ENCODE measurements at places on chromosomes 3 and 15.

DNA sequence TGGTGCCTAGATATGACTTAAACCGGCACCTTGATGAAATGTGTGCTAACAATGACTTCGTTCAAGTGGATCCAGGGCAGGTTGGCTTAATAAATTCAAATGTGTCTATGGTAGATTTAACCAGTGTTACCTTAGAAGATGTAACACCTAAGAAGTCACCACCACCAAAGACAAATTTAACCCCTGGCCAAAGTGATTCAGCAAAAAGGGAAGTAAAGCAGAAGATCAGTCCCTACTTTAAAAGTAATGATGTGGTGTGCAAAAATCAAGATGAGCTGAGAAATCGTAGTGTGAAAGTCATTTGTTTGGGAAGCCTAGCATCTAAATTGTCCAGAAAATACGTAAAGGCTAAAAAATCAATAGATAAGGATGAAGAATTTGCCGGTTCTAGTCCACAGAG, 1.1 kb downstream of the FAN1 start:
- no peak for DNase-seq

GRCh38 chr3:60886518-60886917, 364.7 kb downstream of the FHIT start:
- no peak for DNase-seq

DNA sequence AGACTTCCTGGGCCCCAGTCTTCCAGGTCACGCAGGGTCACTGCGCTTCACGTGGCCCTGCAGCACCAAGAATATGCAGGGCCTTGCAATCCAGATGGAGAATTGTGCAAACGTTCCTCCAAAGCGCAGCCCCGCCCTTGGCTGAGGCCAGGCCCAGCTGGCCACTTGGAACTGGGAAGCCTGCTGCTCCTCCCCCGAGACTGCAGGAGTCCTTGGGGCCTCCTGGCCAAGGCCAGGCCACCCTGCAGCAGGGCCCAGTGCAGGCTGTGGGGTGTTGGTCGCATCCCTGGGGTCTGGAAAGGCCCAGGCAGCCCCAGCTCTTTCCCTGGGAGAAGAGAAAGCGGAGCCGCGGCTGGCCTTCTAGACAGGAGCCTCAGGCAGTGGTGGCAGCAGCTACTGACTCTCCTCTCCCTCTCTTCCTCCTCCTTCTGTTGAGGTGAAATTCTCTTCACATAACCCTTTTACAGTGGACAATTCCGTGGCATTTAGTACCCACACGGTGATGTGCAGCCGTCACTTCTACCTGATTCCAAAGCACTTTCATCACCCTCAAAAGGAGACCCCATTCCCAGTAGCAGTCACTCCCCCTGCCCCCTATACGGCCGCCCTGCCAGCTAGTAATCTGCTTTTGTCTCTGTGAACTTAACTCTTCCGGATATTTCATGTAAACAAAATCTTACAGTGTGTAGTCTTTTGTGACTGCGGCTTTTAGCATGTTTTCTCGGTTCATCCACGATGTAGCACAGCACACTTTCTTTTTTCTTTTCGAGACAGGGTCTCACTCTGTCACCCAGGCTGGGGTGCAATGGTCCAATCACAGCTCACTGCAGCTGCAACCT, 103.9 kb downstream of the TMEM266 start:
- DNase-seq, result peak; percentile 76

DNA sequence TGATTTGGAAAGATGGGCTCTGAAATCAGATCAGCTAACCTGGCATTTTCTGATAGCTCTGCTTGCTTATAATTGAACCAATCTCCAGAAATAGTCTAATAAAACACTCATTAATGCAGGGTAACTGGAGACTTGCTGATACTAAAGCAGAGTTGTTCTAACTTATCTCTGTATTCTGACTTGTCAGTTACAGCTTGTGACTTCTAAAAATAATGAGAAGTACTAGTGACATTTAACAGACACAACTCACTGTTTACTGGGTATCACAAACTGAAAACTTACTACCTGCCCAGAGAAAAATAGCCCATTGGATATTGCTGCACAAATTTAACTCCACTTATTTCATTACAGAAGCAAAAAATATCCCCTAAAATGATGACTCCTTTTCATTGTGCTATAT, 24.0 kb upstream of the TRPM7 start:
- no peak for DNase-seq

DNA sequence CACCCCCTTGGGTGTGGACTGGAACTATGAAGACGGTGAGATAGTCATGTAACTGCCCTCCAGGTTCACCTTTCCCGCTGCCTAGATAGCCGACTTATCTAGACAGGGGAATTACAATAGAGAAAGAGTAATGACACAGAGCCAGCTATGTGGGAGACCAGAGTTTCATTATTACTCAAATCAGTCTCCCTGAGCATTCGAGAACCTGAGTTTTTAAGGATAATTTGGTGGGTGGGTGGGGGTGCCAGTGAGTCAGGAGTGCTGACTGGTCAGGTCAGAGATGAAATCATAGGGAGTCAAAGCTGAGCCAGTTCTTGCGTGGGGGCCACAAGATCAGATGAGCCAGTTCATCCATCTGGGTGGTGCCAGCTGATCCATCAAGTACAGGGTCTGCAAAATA, 19.7 kb upstream of the DNAJC19 start:
- DNase-seq, result no peak

GRCh38 chr15:92266796-92267685, 126.6 kb upstream of the ST8SIA2 start:
- no peak for DNase-seq

DNA sequence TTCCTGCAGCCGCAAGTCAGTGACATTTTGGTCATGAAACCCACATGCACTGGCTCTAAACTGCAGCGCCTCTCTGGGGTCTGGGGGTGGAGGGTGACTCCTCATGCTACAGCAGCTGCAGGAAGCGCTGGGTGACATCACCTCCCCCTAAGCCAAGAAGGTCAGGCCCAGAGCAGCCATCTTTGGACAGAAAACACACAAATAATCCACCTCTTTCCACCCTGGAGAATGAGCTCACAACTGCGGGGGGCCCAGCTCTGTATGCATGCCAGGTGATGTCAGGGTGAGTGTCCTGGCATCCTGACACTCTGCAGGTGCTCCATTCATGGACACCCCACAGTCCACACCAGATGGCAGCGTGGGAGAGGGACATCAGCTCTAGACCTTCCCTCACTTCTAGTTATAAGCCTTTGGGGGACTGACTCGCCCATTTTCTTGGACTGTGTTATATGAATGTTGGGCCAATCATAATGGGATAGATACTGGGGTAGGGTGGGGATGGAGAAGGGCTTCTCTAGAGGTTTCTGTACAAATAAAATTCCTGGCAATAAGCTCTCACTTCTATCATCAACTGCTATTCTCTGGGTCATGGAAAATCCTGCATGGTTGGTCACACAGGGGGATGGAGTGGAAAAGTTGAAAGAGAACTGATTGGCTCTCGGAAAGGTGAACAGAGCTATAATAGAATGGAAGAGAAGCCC, 70.7 kb upstream of the THBS1 start:
- DNase-seq, result no peak

DNA sequence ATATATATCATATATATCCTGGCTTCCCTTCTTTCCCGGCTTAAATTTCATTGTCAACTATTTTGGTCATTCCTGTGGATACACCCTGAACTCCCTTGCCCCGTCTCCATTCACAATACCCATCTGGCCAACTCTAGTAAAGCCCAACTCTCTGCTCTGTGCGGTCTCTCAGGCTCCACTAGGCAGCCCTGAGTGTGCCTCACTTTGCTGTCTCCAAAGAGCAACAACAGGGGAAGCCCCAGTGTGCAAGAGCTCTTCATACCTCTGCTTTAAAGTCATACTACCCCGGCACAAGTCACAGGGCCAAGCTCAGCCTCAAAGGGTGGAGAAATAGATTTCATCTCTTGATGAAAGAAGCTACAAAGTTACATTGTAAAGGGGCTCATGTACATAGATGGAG, 18.9 kb upstream of the FEM1B start:
- peak; percentile 36 for DNase-seq

GRCh38 chr15:68429691-68430470, 2.1 kb downstream of the ITGA11 start:
- peak; percentile 52 for DNase-seq

DNA sequence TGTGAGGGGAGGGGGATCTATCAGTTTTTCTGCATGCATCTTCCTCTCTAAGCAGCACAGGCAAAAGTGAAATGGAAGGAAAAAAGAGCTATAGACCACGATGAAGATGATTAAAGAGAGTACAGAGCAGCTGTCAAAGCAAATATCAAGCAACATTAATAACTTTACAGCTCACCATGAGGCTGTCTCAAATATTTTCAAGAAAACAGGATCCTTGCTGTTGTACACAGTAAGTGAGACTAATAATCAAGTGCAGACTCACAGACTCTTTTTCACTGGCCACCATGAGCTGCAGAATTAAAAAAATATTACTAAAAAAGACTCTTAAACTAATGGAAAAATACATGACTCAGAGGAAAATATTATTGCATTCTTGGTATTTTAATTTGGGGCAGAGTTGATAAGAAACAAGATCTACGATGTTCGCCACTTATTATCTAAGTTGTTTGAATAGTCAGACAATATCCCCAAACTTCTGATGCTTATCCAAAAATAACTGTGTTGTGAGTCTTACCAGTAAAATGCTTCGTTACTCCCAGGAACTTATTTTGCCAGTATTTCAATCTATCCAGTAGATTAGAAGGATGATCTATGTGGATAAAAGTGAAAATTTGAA, 817.5 kb upstream of the ALCAM start:
- DNase-seq, result no peak

GRCh38 chr3:70061096-70061495, 61.6 kb downstream of the SAMMSON start:
- DNase-seq, result no peak

- no peak for DNase-seq
Measured at GRCh38 chr3:31707286-31707685, 174.6 kb downstream of the STT3B start.

DNA sequence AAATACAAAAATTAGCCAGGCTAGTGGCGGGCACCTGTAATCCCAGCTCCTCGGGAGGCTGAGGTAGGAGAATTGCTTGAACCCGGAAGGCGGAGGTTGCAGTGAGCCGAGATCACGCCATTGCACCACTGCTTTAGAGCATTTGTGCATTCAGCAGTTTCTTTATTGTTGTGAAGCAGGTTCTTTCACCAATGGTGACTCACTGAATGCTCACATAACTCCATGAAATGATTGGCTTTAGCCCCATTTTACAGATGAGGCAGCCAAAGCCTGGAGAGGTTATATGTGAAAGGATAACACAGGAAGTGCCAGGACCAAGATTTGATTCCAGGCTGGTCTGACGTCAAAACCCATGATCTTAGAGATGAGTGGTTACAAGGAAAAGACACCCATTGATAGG, 195.2 kb downstream of the SLCO3A1 start:
- DNase-seq, result no peak

- peak; percentile 65 for DNase-seq
Measured at GRCh38 chr15:57923306-57923705, 142.2 kb downstream of the ALDH1A2 start.

DNA sequence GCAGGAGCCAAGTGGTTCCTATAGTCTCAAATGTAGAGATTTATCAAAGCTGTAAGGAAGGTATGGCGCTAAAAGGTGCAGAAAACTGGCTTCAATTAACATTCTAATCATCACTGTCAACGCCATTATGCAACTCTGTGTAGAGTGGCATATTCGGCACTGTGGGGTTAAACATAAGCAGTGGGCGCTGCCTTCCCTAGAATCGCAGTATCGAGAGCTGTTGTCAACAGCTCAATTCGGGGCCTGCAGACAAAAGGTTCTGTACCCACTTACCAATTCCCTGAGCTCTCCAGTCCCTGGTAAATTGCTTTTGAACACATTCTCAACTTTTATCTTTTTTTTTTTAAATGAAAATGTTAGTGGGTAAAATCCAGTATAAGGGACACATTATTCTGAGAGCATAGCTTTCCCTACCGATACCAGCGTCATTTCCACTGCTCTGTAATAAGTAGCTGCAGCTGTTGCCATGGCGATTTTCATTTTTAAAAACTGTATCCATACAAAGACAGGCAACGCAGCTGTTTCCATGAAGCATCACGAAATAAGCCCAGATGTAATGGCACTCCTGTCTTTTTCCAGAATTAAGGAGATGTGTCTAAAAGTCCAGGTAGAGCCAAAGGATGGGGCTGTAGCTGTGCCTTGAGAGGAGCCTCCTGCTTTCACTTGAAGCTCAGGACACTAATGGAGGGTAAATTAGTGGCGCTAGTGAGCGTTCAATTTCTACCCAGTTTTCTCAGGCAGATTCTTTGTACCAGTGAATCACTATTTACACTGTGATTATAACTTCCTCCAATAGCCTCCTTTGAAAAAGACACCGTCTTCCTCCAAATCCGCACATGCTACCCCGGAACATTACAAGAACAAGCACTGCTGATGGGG, 250.3 kb downstream of the SLC9A9 start:
- DNase-seq, result no peak

DNA sequence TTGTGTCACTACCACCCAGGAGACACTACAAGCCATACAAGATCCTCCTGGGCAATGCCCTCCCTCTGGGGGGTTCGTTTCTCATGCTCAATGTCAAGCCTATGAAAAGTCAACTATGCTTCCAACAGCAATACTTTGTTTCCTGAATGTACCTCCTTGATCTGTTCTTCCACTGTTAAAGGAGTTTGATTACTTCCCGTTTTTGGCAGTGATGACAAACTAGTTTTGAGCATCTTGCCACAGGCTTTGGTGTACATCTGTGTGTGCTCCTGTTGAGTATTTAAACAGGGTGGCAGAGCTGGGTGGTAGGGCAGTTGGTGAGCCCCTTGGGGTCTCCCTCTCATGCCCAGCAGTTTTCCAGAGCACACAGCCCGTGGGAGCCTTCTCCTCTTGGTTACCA, 81.4 kb downstream of the IL12A start:
- no peak for DNase-seq

GRCh38 chr3:45964139-45964538, 20.9 kb downstream of the CXCR6 start:
- no peak for DNase-seq

DNA sequence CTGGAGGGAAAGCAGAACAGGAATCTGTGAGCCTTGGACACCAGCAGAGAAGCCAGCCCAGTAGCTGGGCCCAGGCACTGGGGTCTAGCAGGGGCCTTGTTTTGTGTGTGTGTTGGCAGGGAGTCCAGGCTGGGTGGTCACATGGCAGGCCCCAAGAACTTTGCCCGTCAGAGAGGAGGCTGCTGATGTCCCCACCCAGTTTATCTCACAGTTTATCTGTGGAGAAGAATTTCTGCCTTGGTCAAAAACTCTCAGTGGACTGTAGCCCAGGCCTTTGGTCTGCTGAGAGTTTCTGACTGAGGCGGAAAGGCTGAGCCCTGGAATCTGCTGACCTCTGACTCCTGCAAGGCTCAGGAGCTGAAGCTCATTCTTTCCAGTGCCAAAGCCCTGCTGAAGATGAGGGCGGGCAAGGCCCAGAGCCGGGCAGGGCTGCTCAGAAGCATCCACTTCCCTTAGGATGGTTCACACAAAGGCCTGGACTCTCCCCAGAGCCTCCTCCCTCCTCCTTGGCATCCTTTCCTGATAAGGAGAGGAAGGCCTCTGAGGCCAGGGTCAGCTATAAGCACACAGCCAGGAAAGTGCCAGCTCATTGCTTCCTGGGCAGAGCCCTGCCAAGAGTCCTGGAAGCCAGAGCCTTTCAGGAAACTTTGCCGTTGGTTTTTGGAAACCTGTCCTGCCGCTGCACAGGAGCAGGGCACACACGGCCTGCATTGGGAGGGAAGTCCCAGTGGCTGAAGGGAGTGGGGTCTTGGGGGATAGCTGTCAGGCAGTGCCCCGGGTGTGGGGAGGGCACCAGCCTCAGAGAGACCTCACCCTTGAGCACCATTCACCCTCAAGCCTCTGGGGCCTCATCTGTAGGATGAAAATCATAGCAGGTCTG, 37.2 kb upstream of the SLCO2A1 start:
- no peak for DNase-seq

All from adipocyte (in vitro differentiated cells).